Foreskin keratinocyte (primary cell): ENCODE measurements at places on chromosomes 1 and 21. TPM values are rescaled to one million over a fixed set of nuclear protein-coding genes. Genes with fewer than 3 reads are reported as not detected.

The DENND2D gene
- total RNA-seq = 13.3 and 17.2 TPM in 2 replicates

The DISC1 gene
- total RNA-seq = 0.60 and 1.1 TPM in 2 replicates

The RAB42 gene
- total RNA-seq = 0.95 and 1.5 TPM in 2 replicates

The WNT2B gene
- 0.61 and 0.74 TPM in 2 replicates for total RNA-seq

The CYB561D1 gene
- 5.2 and 6.5 TPM in 2 replicates for total RNA-seq

The GNG12 gene
- total RNA-seq = 203 and 223 TPM in 2 replicates

The NBPF15 gene
- total RNA-seq = 29.0 and 35.8 TPM in 2 replicates

The OR2L2 gene
- total RNA-seq = not detected in 2 replicates
